ENCODE measurements at places on chromosomes 3 and 15. TPM values are rescaled to one million over a fixed set of nuclear protein-coding genes. Genes with fewer than 3 reads are reported as not detected.

- DNase-seq: no peak
Measured at GRCh38 chr15:26372706-26373105, 400.2 kb downstream of the GABRB3 start.

The TRPM1 gene
- not detected for total RNA-seq

The CPB1 gene
- total RNA-seq: 0.41 TPM

The TLR9 gene
- total RNA-seq: not detected

GRCh38 chr3:112496366-112497067, 2.8 kb downstream of the BTLA start:
- DNase-seq: no peak

DNA sequence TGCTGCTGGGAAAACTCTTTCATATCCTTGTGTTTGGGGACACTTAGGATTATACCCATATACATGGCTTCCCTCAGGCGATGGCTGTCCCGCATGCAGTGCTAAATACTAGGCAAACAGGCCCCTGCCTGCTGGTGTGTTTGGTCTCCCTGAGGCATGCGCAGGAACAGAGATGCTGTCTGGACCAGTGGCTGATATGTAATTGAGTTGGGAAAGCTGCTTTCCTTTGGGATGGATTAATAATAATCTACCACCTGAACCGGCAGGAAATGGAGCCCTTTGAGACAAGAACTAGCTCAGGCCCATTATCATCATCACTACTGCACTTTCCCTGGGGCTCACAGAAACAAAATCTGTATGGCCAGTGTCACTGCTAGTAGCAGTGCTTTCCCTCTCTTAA, 18.0 kb downstream of the ZDHHC3 start:
- no peak for DNase-seq

GRCh38 chr15:41292521-41292920, 39.9 kb downstream of the OIP5 start:
- no peak for DNase-seq

DNA sequence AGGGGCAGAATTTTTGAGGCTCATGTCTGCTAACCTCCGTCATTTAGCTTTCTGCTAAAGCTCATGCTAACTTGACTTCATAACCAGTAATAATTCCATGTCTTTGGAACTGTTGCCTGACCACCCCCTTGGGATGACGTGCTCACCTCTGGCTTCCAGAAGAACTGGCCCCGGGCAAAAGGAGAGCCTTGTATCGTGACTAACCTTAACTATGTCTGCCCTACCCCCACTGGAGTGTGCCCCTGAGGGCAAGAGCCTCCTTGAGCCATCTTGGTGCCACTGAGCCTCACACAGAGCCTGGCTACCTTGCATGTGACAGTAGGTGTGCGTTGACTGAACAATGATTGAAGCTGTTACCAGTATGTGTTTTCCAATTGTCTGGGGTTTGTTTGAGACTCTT, 4.7 kb downstream of the LRRK1 start:
- peak; percentile 32 for DNase-seq

GRCh38 chr3:117201901-117202774, 492.6 kb downstream of the TUSC7 start:
- no peak for DNase-seq

- DNase-seq: no peak
Measured at GRCh38 chr15:74396146-74396438, 28.6 kb upstream of the CYP11A1 start.

GRCh38 chr3:57131210-57131588, 34.0 kb downstream of the IL17RD start:
- no peak for DNase-seq

DNA sequence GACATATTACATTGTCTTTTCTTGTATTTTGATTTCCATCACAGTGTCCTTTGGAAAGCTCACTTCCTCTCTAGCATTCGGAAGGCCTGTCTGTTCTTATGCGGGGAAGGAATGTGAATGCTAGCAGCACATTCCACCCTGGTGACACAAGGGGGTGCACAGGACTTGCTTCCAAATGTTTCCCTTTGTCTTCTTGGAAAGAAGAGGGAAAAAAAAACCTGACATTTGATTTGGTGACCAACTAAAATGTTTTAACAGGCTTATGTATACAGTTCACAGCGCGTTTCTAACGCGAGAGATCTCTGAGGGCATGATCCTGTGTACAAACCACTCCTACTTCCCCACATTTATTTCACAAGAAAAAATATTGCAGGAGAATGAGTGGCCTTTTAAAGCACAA, 107.6 kb upstream of the FXR1 start:
- no peak for DNase-seq

The ZNF106 gene
- total RNA-seq: 619 TPM

- no peak for DNase-seq
Measured at GRCh38 chr15:40233727-40234577, 4.9 kb upstream of the PAK6 start.

- DNase-seq: no peak
Measured at GRCh38 chr3:104907507-104907906, 459.2 kb upstream of the ALCAM start.

DNA sequence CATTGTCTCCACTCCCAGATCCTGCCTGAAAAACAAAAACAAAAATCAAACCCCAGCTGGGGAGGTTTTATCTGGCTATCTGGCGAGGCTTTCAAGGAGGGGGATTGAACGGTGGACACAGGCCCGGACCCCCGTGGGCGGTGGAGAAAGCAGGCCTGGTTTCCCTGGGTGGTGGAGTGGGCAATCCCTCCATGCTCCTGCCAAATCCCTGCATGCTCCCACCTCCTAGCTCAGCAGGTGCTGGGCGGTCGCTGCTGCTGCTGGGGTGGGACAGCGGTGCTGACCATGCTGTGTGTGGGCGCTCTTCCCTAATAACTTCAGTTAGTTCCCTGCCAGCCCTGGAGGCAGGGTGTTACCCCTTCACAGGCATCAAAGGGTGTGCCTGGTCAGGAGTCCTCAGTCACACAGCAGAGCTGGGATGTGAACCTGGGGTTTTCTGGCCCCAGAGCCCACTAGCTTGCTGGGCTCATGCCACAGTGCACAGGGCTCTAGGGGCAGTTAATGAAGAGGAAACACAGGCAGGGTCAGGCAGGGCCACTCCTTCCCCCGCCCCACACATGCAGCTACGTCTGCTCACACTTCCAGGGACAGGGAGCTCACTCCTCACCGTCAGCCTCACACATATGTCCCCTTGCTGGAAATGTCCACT, 15.9 kb upstream of the PLXND1 start:
- no peak for DNase-seq

GRCh38 chr3:136186344-136186743, 9.8 kb downstream of the MSL2 start:
- no peak for DNase-seq

The RFT1 gene
- 6.8 TPM for total RNA-seq

DNA sequence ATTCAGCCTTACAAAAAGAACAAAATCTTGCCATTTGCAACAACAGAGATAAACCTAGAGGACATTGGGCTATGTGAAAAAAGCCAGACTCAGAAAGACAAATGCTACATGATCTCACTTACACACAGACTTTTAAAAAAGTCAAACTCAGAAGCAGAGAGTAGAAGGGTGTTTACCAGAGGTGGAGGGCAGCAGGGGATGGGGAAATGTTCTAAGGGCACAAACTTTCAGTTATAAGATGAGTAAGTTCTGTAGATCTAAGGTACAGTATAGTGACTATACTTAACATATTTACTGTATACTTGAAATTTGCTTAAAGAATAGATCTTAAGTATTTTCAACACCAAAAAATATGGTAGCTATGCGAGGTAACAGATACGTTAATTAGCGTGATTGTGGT, 3.0 kb downstream of the MYEF2 start:
- no peak for DNase-seq

- peak; percentile 97 for DNase-seq
Measured at GRCh38 chr15:63502843-63503738, 1.3 kb upstream of the USP3 start.

DNA sequence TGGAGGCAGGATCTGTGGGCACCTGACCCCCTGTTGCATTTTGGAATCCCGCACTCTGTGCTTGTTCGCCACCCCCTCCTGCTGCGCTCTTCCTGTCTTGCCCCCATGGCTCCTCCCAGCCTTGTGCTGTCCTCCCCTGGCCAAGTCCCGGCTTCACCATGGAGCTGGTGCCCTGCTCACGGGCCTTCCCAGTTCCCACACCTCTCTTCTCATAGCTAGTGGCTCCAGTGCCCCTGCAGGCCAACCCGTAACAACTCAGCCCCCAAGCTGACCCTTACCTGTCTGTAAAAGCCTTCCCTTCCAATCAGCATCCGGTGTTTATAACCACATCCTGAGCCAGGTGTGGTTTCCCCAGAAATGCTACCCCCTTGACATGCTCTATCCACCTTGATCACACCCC, 407.7 kb upstream of the C2CD4B start:
- no peak for DNase-seq

The FOXB1 gene
- not detected for total RNA-seq

- no peak for DNase-seq
Measured at GRCh38 chr3:9420850-9421549, 23.6 kb downstream of the SETD5 start.

DNA sequence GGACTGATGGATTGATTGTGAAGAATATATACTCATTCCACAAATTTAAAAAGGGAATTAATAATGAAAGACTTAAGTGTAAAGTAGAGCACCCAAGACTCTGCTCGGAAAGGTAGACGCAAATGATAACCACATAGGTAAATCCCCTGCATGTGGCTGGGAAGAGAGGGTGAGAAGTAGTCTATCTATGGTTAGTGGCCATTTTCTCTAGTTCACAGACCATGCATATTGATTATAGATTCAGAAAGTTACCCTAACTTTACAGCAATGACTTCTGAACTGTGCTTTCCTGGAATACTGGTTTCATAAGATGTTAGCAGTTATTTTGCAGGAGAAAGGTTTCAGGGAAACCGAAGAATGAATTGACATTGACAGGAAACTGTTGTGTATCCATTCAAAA, 51.7 kb downstream of the CASR start:
- DNase-seq: no peak

GRCh38 chr3:191531434-191531972, 70.5 kb downstream of the PYDC2 start:
- no peak for DNase-seq

DNA sequence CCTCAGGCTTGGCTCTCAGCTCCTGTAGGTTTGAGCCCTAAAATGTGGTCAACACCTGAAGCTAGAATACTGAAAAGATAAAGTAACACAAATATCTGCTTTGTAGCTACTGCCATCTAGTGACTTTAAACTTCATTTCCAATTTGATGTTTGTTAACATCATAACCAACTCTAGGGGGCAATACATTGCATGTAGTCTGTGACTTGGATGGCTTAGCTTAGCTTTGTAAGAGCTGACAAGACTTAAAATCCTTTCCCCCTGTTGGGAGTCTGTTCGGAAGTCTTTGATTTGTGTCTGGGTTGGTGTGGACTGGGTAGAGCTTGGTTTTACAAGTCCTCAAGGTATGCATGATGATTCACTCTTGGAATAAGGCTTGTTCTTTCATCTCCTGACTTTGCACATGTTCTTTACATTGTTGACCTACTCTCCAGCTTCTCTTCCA, 51.7 kb downstream of the SCN11A start:
- DNase-seq: no peak

- DNase-seq: no peak
Measured at GRCh38 chr3:56185827-56186226, 282.4 kb downstream of the ERC2 start.

GRCh38 chr15:25897658-25898057, 34.5 kb upstream of the ATP10A start:
- DNase-seq: no peak

- DNase-seq: no peak
Measured at GRCh38 chr3:191382661-191383060, 52.3 kb upstream of the UTS2B start.

The CCR1 gene
- 8.9 TPM for total RNA-seq

DNA sequence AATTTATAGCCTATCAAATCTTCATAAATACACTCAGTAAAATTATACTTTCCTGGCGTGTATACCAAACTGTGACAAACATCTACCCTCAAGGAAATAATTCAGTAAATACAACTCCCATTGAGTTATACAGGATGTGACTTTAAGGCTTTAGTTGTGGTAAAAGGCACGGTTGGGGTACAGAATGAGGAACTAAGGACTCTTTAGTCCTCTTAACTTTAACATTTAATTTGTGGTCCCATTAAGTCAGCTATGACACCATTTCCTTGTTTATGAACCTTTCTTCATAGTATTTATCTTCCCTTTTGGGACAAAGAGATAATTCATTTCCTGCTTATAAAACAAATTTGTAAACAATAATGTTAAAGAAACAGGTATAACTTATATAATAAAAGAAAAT, 30.2 kb downstream of the IFT80 start:
- DNase-seq: no peak

The GOLGA8J gene
- not detected for total RNA-seq

GRCh38 chr15:38252481-38253350, at the start of gene SPRED1:
TSS of gene SPRED1 (plus strand) at chr15:38252836. CDS start at chr15:38253186, 350 bp downstream.
- peak; percentile 80 for DNase-seq

- no peak for DNase-seq
Measured at GRCh38 chr15:82146990-82147461, 101.2 kb upstream of the MEX3B start.

DNA sequence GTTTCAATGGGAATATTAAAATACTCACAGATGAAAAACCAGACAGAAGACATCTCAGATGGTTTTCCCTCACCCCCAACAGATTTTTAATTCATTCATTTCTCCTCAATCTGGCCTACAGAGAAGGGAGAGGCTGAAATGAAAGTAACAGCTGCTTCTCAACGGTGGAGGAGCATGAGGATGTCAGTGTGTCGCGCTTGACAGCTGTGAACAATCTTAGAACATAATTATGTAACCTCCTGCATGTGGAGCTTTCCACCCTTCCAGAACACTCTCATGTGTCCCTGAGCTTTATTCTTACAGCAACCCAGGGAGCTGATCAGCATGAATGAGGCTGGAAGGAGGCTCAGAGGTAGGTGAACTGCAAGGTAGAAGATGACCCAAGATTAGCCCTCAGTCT, 52.7 kb downstream of the MB21D2 start:
- DNase-seq: no peak

- DNase-seq: peak; percentile 63
Measured at GRCh38 chr3:21484057-21484827, 266.8 kb downstream of the ZNF385D start.

GRCh38 chr3:141412087-141412935, 44.0 kb downstream of the ZBTB38 start:
- no peak for DNase-seq

- DNase-seq: no peak
Measured at GRCh38 chr3:43023746-43024145, 44.6 kb downstream of the GASK1A start.

The THAP10 gene
- 6.3 TPM for total RNA-seq

The TMCO5A gene
- not detected for total RNA-seq

The B3GALNT1 gene
- 27.6 TPM for total RNA-seq

DNA sequence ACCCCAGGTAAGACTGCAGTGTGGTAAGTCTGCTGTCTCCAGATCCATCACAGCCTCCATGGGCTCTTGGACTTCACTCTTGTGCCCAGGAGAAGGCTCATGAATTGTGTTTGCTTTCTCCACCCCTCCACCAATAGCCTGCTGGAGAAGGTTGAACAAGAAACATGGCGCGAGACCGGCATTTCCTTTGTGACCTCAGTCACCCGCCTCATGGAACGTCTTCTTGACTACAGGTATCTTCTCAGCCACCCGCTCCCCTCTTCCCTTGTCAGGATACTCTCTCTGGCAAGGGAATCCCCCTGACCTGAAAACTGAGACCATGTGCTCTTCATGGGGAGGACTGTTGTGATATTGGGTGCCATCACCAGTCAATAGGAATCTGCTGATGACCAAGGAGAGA, 52.1 kb upstream of the MANF start:
- DNase-seq: no peak

The GAP43 gene
- total RNA-seq: 1.7 TPM

The ASB14 gene
- not detected for total RNA-seq

GRCh38 chr15:89633585-89633984, 21.7 kb downstream of the KIF7 start:
- DNase-seq: peak; percentile 54

- DNase-seq: no peak
Measured at GRCh38 chr15:101827257-101827656, 15.3 kb downstream of the OR4F15 start.

The GNAT1 gene
- not detected for total RNA-seq

Data from right atrium auricular region (tissue), 2 donors.